ENCODE measurements at places on chromosomes 2 and 18.

DNA sequence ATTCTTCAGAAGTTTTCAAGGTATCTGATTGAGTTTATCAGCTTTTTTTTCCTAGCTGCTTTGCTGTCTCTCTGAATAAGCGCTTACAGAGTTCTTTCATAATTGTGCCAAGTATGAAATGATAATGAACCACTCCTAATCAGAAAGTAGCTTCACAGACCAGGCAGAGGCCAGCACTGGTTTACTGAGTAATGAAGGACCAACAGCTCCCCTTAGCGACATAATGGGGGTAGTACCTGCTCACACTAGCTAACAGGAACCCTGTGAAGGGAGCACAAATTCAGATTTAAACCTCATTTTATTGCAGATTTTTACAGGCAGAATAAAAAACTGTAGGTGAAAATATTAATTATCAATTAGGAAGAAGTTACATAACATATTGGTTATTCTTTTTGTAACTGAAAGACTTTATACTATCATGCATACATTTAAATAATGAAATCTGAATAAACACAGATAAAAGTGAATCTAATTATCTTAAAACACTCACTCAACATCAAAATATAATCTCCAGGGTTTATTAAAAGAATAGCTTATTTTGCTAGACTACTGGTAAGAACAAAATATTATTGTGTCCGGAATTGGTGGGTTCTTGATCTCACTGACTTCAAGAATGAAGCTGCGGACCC, 53.7 kb upstream of the LRRC30 start:
- no peak for DNase-seq

- DNase-seq: no peak
These were observed 43.1 kb upstream of the AFF3 start for GRCh38 chr2:100185516-100185915.

DNA sequence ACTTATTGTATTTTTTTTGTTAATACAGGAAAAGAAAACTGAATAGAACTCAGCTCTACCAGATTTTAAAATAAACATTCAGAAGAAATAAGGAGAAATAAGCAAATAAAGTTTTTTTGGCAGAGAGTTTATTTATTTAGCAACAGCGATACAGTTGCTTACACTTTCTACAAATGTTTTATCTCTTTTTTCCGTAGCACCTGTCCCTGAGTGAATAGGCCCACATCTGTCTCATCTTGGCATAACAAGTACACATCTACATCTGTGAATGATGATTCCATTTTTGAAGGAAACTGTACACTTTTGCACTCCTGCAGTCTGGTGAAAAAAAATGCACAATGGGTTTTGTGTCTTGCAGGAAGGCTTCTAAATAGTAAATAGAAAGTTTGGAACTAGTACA, 783.6 kb upstream of the ZEB2 start:
- DNase-seq: no peak

- no peak for DNase-seq
These were observed 26.9 kb upstream of the ATP9B start for GRCh38 chr18:79042276-79042675.

DNA sequence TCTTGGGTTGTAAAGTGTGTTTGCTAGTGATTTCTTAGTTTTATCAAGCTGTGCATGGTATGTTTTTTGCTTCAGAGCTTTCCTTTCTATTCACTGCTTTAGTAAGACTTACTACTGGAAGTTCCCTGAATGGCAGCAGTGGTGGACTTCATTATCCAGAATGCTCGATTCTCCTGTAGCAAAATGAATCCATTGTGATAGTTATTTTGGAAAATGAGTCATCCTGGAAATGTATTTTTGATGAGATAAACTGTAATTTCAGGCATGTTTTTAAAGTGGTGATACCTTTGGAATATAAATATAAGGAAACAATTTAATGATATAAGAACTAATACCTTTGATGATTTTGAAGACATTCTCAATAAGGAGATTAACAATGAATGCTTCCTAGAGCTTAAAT, 387.1 kb downstream of the PTPRM start:
- DNase-seq: no peak

DNA sequence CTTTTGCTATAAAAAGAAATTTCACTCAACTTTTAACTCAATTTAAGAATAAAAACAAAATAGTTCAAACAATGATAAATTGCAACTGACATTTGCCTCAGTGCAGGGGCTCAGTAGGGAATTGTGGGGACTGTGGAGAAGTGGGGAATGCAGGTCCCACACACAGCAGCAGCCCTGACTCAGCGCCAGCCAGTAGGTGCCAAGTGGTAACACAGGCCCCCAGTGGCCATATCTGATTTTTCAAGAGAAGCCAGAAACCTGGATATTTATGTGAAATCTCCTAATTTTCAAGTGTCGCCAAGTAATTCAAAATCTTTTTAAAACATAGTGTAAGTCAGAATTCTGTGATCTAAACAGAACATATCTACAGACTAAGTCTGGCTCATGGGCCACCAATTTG, 186.3 kb downstream of the EN1 start:
- no peak for DNase-seq

GRCh38 chr18:49020621-49021021, 69.9 kb upstream of the SMAD7 start:
- DNase-seq: no peak

DNA sequence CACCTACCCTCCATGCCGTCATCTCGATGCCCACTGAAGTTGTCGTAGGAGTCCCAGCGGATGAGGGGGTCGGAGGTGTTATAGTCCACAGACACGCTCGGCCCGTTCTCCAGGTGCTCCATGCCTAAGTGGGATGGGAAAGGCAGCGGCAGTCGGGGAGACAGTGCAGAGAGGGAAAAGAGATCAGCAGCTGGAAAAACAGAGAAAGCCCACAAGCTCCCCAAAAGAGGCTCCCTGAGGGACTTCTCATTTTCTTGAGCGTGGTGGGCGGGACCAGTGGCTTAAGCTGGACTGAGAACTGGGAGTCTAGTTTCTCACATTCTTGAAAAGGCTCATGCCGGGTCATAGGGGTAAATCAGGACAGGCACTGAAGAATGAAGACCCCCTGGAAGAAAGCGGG, 121.9 kb downstream of the TNS1 start:
- no peak for DNase-seq

- no peak for DNase-seq
These were observed 2.2 kb downstream of the BUB1 start for GRCh38 chr2:110675679-110676078.

DNA sequence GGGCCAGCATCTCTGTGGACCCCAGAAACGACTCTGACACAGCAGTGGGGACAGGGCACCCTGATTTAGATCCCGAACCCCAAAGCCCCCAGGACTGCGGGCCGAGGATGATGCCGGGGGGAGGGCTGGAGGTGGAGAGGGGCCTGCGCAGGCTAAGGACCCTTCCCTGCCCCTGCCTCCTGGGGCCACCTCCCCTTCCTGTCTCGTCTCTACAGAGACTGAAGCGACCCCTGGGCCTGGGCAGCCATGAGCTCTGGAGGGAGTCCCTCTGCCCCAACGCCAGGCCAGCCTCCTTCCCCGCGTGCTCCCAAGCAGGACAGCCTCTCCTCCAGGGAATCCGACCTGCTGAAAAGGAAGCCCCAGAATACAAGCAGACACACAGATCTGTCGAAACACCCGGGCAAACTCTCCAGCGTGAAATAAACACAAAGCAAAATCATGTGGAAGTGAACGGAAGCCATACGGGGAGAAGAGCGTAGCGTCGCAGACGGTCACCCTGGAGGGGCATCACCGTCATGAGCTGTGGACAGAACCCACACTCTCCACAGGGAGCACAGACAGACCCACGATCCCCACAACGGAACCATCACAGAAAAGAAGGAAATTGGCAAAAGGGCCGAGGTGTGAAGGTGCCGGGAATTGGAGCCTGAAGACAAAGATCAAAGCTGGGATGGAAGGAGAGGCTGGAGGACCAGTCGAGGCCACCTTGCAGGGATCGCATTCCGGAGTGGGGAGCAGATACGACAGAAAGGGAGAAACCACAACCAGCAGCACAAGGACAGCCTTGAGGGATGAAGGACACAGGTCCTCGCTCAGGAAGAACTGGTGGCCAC, 51.0 kb upstream of the CTDP1 start:
- DNase-seq: no peak

DNA sequence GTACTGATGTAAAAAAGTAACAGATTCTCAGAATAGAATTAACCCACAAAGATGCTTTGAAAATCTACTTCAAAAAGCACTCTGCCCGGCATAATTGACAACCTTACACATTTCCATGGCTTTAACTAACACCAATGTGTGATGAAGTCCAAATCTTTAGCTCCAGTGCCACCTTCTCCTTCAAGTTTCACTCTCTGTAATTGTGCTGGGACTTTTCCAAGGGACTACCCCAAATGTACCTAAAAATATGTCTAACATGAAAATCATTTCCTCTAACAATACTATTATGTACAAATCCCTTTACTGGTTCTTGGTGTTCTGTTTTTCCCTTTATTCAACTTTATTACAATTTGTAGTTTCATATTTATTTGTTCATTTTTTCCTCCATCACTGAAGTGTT, 20.6 kb upstream of the UBE2E3 start:
- DNase-seq: no peak

GRCh38 chr2:36965206-36965605, 1.1 kb downstream of the STRN start:
- no peak for DNase-seq

- no peak for DNase-seq
These were observed 27.2 kb downstream of the UBXN4 start for GRCh38 chr2:135768863-135769262.

DNA sequence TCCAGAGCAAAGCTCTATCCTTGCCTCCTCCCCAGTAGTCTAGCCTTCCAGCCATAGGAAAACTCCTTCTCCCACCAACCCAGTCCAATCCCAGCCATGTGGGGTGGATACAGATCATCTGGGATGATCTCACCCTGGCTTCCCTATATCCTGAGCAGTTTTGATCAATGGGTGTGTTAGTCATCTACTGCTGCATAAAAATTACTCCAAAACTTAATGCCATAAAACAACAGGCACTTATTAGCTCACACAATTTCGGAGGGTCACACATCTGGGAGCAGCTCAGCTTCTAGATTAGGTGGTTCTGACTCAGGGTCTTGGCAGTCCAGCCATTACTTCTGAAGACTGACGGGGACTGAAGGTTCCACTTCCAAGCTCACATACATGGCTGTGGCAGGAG, 190.4 kb downstream of the SPP2 start:
- no peak for DNase-seq

DNA sequence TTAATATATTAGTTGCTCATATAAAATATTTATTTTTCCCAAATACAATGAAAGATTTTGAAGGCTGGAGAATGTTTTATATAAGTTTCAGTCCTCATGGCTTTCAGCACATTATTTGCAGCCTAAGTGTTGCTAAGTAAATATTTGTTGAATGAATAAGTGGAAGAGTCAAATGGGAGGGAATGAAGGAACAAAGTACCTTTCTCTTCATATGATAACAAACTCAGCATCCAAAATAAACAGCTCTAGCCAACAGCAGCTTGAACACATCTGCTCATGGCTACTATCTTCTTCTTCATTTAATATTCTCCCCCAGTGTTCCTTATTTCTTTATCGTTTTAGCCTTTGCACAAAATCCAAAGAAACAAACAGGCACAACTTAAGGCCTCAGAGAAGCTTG, 385.2 kb upstream of the PIK3C3 start:
- DNase-seq: no peak

- DNase-seq: no peak
These were observed 124.9 kb downstream of the DSC3 start for GRCh38 chr18:30917651-30918050.

- DNase-seq: no peak
These were observed 38.1 kb upstream of the ACYP2 start for GRCh38 chr2:54077088-54077900.

- DNase-seq: no peak
These were observed at the start of gene IL1RL1 for GRCh38 chr2:102310964-102311640. IL1RL1 (plus strand) TSS chr2:102311563; CDS start chr2:102338265, 26,702 bp downstream.

DNA sequence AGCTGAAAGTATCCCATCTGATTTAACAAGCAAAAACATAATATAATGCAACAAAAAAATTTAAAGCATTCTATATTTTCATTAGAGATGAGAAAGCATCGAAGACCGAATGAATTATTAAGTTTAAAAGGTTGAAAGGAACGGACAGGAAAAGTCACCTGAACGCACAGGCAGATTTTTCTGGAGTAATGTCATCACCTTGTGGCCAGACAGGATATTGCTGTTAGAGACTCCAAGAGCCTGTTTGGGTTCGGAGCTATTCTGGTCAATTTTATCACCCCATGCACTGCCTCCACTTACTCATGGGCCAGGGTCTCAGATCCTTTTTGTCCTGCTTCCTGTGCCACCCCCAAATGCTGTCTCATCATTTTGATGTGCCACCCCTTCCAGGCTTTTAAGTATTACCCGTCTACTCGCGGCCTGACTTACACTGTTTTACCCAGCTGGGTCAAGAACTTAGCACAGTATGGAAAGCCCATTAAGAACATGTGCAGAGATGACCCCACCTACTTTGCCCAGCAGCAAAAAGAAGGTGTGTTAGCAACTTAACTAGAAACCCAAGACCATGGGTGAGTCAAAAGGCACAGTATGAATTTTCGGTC, 27.3 kb downstream of the GKN2 start:
- DNase-seq: peak; percentile 26

DNA sequence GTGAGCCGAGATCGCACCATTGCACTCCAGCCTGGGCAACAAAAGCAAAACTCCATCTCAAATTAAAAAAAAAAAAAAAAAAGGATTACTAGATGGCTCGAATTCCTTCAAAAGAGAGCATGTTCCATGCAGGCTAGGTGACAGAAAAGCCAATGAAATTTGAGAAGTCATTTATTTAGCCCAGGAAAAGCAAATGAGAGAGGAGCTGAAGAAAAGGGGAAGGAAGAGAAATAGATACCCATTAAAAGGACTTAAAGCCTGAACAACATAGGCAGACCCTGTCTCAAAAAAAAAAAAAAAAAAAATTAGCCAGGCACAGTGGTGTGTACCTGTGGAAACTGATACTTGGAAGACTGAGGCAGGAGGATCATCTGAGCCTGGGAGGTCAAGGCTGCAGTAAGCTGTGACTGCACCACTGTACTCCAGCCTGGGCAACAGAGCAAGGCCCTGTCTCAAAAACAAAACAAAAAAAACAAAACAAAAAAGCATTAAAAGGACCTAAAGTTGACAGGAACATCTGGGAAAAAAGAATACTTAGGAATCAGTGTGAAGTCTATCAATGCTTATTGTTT, 11.1 kb downstream of the SEPTIN10 start:
- DNase-seq: no peak

DNA sequence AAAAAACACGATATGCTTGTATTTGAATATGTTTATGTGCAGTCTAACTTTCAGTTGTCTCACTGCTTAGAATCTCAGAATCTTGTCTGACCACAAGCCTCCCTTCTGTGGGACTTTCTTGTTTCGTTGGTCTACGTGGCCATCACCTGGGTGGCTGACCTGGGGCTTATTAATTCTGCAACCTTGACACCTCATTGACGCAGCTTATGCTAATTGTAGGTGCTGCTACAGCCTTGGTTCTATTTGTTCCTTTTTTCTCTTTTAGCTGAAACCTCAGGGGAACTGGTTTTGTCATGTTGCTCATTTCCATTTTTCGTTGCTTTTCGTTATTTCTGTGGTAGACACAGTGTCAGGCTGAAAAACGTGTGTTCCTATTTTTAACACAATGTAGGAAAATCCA, 273.7 kb downstream of the SLC4A3 start:
- DNase-seq: no peak
